ENCODE measurements at places on chromosomes 5 and 9. TPM values are rescaled to one million over a fixed set of nuclear protein-coding genes. Genes with fewer than 3 reads are reported as not detected.

DNA sequence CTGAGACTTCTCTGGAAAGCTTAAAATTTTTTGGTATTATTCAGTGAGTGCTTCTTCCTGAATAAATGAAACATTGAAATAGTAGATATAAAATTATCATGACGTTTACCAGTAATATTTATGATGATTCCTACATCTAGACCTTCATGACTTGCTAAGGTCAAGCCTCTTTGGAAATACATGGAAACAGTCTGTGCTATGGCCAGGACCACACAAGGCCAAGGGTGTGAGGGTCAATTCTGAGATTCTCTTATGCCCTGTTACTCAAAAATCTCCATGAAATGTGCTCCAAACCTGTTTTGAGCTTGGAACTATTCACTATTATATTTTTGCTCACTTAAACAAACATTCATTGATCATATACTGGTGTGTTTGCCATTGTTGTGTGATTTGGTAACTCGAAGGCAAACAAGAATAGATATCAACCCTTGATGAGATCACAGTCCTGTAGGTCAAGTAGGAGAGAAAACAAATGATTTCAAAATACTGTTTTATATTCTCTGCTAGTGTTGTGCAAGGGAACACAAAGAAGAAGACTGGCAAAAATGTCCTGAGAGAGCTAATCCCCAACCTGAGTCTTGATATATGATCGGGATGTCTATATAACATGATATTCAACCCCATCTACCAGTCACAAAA lies 1254.9 kb upstream of the DMAC1 start:
- DNase-seq, result no peak
- H3K4me3 ChIP-seq, result no peak overlapping the region
- H3K4me1 ChIP-seq, result no peaks in the 10 kb centered on the region
- no peaks in the 10 kb centered on the region for H3K36me3 ChIP-seq

DNA sequence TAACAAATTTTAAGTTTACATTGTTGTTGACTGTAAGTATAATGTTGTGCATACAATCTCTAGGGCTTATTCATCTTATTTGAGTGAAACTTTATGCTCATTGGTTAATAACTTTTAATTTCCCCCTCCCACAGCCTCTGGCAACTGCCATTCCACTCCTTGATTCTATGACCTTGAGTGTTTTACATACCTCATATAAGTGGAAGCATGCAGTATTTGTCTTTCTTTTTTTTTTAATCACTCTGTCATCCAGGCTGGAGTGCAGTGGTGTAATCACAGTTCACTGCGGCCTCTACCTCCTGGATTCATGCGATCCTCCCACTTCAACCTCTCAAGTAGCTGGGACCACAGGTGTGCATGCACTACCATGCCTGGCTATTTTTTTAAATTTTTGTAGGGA lies 83.9 kb downstream of the KCTD16 start:
- H3K36me3 ChIP-seq, result no peaks in the 10 kb centered on the region
- H3K27ac ChIP-seq, result no peak overlapping the region
- no peaks in the 10 kb centered on the region for H3K4me1 ChIP-seq
- H3K27me3 ChIP-seq, result no peaks in the 10 kb centered on the region
- no peak overlapping the region for H3K4me3 ChIP-seq

DNA sequence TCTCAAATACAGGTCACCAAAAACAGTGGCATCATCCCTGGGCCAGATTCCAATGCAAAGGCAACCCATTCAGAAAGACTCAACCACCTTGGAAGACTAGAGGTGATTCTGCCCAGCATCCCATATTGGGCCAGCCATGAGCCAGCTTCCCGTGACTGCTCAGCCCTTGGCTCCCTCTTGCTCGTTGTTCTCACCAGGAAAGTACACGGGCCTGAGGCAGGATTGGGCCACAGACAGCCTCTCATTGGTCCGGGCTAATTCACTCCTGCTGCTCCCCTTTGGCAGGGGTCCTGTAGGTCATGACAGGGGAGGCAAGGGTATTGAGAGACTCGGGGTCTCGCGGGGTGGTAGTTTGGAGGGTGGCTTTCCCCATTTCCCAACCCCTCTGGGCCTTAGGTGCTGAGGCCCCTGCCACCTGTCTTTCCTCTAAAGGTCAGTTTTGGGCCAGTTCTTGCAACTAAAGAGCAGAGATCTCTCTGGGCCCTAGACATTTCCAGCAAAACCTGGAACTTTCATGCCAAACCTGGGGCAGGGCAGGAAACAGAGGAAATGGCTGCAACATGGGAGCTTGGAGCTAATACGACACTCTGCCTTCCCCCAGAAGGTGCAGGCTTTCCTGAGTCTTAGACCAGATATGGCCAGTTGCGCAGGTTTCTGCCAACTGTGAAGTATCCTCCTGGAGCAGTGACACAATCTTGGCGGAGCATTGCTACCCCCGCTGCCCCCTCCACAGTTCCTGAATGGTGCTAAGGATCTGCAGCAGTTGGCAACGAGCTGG lies 22.0 kb upstream of the FGFR4 start:
- H3K4me1 ChIP-seq, result no peaks in the 10 kb centered on the region
- H3K27ac ChIP-seq, result no peak overlapping the region
- DNase-seq, result peak; percentile 50
- H3K36me3 ChIP-seq, result peaks cover 55% of the 10 kb centered on the region
- H3K27me3 ChIP-seq, result no peaks in the 10 kb centered on the region

GRCh38 chr9:92954049-92954861 lies 6.9 kb downstream of the FGD3 start:
- no peaks in the 10 kb centered on the region for H3K4me1 ChIP-seq
- H3K27ac ChIP-seq, result no peak overlapping the region
- no peak overlapping the region for H3K4me3 ChIP-seq
- peaks cover 6% of the 10 kb centered on the region for H3K27me3 ChIP-seq

DNA sequence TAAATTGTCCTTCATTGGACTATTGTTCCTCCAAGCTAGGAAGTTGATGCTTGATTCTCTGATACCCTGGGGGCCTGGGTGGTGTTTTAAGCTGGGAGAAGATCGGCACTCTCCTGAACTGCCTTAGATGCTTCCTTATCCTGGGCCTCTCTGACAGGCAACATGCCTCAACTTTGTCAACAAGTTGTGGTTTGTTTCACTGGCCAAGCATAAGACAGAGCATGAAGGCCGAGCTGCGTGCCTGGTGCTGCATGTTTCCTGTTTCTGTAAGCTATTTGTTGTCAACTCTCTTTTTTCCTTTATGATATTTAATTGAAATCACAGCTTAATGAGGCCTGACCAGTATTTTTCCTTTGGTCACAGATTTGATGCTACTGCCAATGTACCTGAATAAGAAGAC lies 187.6 kb upstream of the TNC start:
- DNase-seq, result no peak
- H3K4me3 ChIP-seq, result no peak overlapping the region
- no peaks in the 10 kb centered on the region for H3K27me3 ChIP-seq

DNA sequence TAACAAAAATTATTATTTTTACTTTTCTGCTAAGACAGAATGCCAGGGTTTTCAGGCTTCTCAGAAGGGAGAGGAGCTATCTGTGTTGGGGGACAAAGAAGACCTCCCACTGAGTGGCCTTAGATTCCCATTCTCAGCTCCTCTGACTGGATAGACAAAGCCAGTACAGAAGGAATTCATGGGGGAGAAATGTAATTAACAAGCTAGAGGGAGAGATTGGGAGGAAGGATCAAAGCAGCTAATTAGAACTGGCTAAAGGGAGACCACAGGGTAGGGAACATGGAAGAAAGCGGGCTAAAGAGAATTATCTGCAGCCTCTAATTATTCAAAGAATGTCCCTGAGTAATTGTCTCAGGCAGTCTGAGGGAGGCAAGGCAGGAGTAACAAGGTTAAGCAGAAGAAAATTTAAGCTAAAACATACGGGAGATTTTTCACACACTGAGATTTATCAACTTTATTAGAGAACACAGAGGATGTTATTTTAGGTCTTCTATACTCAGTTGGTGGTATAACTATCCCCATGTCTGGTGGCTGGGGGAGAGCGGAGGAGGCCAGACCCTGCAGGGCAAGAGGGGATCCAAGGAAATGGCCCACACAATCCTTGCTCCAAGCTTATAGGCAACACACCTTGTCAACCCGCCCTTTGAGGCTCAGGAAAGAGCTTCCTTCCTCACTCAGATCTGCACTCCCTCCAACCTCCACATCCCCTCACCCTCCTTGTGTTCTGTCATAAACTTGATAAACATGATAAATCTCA lies 87.7 kb upstream of the LRRTM2 start:
- no peak overlapping the region for H3K27ac ChIP-seq
- H3K36me3 ChIP-seq, result no peaks in the 10 kb centered on the region
- H3K27me3 ChIP-seq, result no peaks in the 10 kb centered on the region
- H3K4me1 ChIP-seq, result no peaks in the 10 kb centered on the region
- H3K4me3 ChIP-seq, result no peak overlapping the region

- H3K4me1 ChIP-seq, result no peaks in the 10 kb centered on the region
- no peaks in the 10 kb centered on the region for H3K27me3 ChIP-seq
- no peaks in the 10 kb centered on the region for H3K36me3 ChIP-seq
- no peak for DNase-seq
- H3K27ac ChIP-seq, result no peak overlapping the region
- H3K4me3 ChIP-seq, result no peak overlapping the region
These were observed 409.1 kb upstream of the GRIA1 start for GRCh38 chr5:153081385-153081784.

GRCh38 chr9:8842402-8843193 lies 1043.0 kb upstream of the DMAC1 start:
- H3K4me1 ChIP-seq, result no peaks in the 10 kb centered on the region
- H3K4me3 ChIP-seq, result no peak overlapping the region
- DNase-seq, result no peak
- no peaks in the 10 kb centered on the region for H3K36me3 ChIP-seq
- no peaks in the 10 kb centered on the region for H3K27me3 ChIP-seq

- DNase-seq, result no peak
- H3K27ac ChIP-seq, result no peak overlapping the region
- H3K27me3 ChIP-seq, result no peaks in the 10 kb centered on the region
- peaks cover 3% of the 10 kb centered on the region for H3K4me1 ChIP-seq
These were observed 106.8 kb downstream of the PDE6A start for GRCh38 chr5:149837680-149838269.

Gene LRRC70
- total RNA-seq, result 3.8 TPM

DNA sequence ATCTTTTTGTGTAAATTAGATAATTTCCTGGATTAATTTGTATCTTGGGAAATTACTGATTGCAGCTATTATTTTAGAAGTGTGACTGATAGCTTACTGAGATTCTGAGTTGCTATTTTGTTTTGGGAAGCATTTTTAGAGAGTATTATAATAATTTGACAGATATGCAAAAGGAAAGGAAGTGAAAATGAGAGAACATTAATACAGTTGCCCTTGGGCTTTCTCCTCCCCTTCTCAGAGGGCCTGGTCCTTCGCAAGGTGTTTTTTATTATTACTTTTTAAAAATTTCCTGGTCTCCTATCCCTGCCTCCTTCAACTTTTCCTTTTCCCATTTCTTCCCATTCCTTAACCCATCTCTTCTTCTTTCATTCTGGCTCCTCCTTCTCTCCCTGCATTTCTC lies 32.6 kb downstream of the UBAP1 start:
- no peaks in the 10 kb centered on the region for H3K27me3 ChIP-seq
- no peak overlapping the region for H3K4me3 ChIP-seq
- H3K4me1 ChIP-seq, result no peaks in the 10 kb centered on the region
- DNase-seq, result no peak
- H3K27ac ChIP-seq, result no peak overlapping the region

GRCh38 chr5:1137567-1138444 lies 25.9 kb upstream of the SLC12A7 start:
- H3K4me3 ChIP-seq, result no peak overlapping the region
- DNase-seq, result no peak
- H3K27ac ChIP-seq, result no peak overlapping the region
- H3K36me3 ChIP-seq, result no peaks in the 10 kb centered on the region

DNA sequence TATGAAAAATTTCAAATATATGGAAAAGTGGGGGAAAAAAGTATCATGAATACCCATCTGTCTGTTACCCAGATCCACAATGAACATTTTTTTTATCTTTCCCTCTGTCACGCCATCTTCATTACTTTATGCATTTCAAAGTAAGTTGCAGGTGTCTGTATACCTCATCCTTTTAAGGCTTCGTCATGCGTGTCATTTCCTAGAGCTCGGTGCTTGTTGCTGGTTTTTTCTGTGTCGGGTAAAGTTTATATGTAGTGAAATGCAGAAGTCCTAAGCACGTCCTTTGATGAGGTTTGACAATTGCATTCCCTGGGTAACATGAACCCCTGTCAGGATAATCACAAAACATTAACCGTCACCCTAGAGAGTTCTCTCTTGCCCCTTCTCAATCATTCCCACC lies 52.1 kb downstream of the DAPK1 start:
- H3K4me1 ChIP-seq, result no peaks in the 10 kb centered on the region
- DNase-seq, result no peak
- H3K27me3 ChIP-seq, result no peaks in the 10 kb centered on the region
- no peaks in the 10 kb centered on the region for H3K36me3 ChIP-seq

Gene ANKRD31
- under 0.01 TPM for total RNA-seq

DNA sequence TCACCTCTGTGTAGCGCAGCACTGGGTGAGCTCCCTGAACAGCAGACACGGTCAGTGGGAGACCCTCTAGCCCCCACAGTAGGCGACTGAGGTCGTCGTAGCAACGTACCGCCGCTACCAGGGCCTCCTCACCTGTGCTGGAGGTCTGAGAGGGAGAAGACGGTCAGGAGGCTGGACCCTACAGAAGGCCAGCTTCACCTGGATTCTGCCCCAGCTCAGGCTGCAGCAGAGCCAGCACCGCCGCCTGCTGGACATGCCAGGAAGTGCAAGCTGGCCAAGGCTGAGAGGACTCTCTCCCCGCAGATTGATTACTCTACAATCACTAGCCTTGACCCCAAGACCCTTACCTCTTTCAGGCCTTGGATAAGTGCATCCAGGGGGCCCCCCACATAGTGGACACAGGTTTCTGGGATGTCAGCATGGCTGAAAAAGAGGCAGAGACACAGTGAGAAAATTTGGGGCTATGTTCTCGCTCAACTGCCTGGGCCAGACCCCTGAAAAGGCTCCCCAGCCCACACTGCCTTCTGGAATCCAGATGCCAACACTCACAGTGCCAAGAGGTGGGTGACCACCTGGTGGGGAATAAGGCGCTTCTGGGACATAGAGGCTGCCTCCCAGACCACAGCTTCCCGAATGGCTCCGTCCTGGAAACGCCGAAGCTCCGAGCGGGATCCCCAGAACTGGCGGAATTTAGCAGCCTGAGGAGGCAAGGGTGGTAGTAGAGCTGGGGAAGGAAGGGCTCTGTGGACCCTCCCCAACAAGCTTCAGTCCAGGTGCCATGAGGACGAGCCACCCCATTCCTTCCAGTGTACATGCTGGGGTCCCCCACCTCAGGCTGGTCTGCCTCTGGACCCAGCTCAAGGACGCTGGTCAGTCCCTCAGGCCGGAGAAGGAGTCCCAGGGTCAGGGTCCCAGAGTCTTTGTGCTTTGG lies 6.9 kb downstream of the NOL6 start:
- no peak overlapping the region for H3K27ac ChIP-seq
- DNase-seq, result peak; percentile 76
- H3K4me1 ChIP-seq, result peaks cover 2% of the 10 kb centered on the region
